Stromal cell of bone marrow (primary cell): ENCODE measurements at places on chromosomes 2 and 18.

- DNase-seq, result peak; percentile 55
Measured at GRCh38 chr2:119218478-119219064, 5.1 kb upstream of the STEAP3 start.

DNA sequence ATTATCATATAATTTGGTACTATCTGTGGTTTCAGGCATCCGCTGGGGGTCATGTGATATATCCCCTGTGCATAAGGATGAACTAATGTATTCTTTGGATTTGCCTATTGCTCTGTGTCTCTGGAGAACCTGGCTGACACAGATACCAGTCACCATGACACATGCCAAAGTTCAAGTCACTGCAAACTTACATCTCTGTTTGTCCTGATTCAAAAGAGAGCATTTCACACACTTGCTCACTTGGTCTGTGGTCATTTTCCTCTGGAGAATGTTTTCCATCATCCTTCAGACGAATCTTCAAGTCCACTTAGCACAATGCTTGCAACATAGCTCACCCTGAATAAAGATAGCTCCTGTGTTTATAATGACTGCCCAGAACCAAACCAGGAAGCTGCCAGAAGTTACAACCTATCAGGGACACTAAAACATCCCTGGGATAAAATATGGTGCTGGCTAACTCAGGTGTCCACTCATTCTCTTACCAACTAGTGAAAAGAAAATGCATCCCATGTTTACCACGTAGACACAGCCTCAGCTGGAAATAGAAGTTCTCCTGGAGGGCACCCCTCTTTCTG is 18.1 kb downstream of the SULT1C3 start:
- peak; percentile 62 for DNase-seq

- DNase-seq, result no peak
Measured at GRCh38 chr2:38165698-38166097, 89.7 kb upstream of the CYP1B1 start.

DNA sequence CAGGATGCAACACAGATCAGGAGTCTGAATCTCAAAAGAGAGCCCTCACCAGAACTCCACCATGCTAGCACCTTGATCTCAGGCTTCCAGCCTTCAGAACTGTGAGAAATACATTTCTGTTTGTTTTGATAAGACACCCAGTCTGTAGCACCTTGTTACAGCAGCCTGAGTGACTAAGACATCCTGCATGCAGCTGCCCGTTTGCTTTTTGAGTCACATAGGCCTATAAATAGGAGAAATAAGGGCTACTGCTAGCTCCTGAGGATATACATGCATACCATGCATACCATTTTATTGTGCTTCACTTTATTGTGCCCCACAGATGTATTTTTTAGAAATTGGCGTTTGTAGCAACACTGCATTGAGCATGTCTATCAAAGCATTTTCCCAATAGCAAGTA is 337.8 kb downstream of the CDH2 start:
- no peak for DNase-seq

GRCh38 chr2:15654727-15655073 is 63.0 kb downstream of the DDX1 start:
- DNase-seq, result no peak

DNA sequence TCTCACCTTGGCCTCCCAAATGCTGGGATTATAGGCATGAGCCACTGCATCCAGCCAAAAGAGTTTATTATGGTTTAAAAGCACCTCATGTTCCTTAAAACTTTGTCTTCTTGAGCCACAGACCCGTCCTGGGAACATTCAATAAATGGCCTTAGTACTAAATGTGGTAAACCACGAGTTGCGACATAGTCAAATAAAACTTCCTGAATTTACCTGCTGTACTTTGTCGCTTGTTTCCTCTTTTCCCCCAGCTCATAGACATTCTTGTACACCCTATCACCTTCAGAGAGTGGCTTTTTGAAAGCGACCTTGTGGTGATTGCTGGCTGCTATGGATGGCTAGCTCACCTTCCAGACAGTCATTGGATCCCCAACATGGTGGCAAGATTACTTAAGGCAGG is 310.4 kb downstream of the LRRTM1 start:
- no peak for DNase-seq

GRCh38 chr2:200525066-200525465 is 941 bp upstream of the SGO2 start:
- no peak for DNase-seq

- DNase-seq, result no peak
Measured at GRCh38 chr2:27219091-27219490, 1.9 kb downstream of the CAD start.

- no peak for DNase-seq
Measured at GRCh38 chr18:12518326-12518725, 110.6 kb downstream of the PRELID3A start.

DNA sequence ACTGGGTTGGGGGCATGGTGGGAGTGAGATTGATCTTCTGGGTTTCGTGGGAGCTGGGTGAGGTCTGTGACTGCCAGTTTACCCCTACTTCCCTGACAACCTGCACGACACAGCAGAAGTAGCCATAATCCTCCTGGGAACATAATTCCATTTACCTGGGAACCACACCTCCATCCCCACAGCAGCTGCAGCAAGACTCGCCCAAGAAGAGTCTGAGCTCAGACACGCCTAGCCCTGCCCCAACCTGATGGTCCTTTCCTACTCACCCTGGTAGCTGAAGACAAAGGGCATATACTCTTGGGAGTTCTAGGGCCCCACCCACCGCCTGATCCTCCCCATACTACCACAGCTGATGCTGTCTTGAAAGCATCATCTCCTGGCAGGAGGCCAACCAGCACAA is 43.8 kb downstream of the FLACC1 start:
- DNase-seq, result no peak

GRCh38 chr18:46212398-46212797 is 108.2 kb downstream of the HAUS1 start:
- DNase-seq, result no peak

DNA sequence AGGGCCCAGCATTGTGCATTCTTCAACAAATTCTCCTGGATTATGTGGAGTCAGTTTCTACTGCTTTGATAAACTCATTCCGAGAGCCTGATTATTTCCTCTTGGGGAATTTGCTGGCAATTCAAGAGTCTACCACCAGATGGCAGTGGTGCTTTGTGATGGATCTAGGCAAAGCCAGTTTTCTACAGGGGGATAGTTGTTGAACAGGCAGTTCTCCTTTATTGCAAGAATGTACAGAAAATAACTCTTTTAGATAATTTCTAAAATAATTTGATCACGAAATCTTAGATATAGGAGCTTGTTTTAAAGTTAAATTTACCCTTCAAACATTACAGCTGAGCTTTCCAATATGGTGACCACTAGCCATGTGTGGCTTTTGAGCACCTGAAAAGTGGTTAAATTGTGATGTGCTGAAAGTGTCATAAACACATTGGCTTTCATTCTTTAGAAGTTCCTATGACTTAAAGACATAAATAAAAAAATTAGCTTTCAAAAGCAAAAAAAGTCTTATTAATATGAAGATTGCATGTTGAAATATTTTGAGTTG is 66.7 kb upstream of the HAAO start:
- peak; percentile 63 for DNase-seq

GRCh38 chr18:48324651-48325050 is 84.5 kb downstream of the ZBTB7C start:
- DNase-seq, result no peak

DNA sequence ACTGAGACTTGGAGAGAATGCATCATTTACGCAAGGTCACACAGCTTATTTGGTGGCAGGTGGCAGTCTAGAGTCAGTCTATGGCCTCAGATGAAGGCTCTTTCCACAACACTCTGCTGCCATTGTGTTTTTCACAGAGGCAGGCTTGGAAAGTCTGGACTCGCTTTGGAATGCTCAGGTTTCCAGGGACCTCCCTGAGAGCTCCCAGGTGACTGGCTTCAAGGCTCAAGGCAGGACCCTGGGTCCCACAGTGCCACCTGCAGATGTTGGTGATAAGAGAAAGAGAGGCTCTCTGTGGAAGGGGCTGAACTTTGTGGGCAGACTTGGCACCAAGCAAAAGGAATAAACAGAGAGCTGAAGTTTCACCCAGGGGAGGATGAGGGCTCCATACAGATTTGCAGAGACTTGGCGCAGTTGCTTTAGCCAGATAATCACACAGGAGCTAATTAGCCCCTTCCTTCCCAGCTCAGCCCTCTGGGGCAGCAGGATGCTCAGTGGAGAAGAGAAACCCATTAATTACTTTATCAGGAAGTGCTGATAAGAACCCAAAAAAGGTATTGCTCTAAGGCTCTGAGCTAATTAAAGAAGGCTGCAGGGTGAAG is 103.5 kb downstream of the LBH start:
- no peak for DNase-seq

DNA sequence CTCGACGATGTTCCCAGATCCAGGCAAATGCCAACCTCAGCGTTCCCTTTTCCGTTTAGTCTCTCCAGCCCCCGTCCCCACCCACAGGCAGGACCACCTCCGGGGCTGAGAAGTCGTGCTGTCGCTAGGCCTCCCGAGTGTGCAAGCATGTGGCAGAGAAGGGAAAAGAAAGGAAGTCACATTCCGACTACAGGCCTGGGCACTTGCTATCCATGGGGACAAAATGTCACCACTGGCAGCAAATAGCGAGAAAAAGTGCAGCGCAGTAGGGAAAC is 420 bp downstream of the PIGN start:
- DNase-seq, result peak; percentile 2

- DNase-seq, result no peak
Measured at GRCh38 chr2:122639711-122640110, 884.3 kb downstream of the TSN start.
